SK-N-DZ (cell line): ENCODE measurements at places on chromosomes 16 and 17.

GRCh38 chr16:64693946-64694345, 427.9 kb downstream of the CDH11 start:
- DNase-seq: no peak

- DNase-seq: no peak
These were observed 9.3 kb downstream of the C16orf90 start for GRCh38 chr16:3485821-3486505.

DNA sequence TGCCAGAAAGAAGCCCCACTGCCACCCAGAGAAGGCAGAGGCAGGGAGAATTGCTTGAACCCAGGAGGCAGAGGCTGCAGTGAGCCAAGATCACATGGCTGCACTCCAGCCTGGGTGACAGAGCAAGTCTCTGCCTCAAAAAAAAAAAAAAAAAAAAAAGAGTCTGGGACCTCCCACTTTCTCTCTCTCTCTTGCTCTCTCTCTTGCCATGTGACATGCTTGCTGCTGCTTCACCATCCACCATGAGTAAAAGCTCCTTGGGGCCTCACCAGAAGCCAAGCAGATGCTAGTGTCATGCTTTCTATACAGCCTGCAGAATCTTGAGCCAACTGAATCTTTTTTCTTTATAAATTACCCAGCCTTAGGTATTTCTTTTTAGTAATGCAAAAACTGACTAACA, 21.5 kb upstream of the SRSF1 start:
- no peak for DNase-seq

DNA sequence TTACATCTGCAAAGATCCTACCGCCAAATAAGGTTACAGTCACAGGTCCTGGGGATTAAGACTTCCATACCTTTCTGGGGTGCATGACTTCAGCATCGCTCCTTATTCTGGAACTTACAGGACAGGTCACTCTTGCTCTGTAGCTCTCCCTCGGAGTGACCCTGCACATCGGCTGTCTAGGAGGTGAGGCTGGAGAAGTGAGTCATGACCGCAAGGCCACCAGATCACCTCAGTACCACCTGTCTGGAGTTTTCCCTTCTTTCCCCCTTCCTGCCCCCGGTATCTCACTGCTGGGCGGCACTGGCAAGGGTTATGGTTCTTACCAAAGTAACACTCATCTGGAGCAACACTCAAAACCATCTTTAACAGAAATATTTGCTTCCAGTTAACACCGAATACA, 374.8 kb downstream of the SLC39A11 start:
- no peak for DNase-seq

DNA sequence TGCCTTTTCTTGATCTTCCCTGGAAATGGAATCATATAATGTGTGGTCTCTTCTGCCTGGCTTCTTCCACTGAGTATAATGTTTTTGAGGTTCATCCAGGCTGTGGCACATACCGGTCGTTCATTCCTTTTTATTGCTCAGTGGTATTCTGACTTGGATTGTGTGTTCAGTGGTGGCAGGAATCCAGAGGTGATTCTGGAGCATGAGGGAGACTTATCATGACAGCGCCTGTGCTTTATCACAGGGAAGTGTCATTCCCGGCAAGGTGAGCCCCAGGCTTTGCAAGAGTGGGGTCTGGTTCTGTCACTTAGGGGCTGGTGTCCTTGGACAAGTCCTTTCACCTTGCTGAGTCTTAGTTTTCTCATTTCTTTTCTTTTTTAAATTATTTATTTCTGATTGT, 53.0 kb downstream of the IRX3 start:
- DNase-seq: no peak

DNA sequence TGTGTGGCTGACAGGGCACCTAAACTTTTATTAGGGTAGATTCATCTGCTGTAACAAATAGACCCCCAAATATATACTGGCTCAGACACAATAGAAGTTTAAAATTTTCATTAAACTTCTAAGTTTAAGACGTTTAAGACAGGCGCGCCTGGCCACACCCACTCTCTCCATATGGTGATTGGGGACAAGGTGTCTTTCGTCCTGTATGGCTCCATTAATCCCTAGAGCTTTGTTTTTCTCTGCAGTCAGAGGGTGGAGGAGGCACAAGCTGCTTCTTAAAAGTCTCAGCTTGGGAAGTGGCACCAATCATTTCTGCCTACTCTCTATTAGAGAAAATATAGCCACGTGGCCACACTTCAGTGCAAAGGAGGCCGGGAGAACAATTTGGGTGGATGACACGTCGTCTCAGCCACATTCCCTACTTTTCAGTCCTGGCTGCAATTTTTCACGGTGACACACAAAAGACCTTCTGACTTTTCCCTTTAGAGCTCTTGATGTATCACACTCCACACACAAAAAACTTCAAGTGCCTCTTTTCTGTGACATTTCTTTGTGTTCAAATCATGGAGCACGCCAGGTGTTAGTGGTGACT, 125.5 kb upstream of the CACNG3 start:
- DNase-seq: no peak

DNA sequence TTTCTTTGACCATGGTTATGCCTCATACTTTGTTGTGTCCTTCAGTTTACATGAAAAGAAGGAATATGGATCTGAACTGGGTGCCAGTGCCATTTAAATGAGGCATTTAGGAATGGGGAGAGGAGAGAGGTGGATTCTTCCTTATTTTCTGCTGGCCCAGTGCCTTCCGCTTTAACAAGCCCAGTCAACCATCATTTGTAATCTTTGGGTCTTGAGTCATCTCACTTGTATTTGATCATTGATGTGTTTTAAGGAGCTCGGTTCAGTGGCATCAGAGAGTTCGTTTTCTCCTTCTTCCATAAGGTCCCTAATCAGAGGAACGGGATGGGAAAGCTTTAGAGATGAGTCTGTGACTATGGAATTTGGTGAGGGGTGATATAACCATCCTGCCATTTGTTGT, 334.9 kb downstream of the WWOX start:
- no peak for DNase-seq

- DNase-seq: no peak
These were observed 16.7 kb upstream of the TBX21 start for GRCh38 chr17:47716375-47716774.

DNA sequence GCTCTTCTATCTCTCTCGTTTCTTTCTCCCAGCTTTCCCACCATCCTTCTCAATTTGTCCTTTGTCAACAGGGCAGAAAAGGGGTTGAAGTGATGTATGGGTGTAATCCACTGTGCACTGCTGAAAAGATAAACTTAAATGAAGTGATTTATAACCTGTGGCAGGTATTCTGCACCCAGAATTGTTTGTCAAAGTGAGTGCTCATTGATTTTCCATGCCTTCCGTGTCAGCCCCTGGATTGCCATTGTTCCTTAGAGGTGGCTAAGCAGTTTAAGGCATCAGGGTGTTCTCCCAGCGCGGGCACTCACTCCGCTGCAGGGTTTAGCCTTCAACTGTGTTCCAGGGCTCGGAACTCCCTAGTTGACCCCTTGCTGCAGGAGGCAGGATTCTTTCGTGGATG, 82.9 kb downstream of the PITPNC1 start:
- no peak for DNase-seq

DNA sequence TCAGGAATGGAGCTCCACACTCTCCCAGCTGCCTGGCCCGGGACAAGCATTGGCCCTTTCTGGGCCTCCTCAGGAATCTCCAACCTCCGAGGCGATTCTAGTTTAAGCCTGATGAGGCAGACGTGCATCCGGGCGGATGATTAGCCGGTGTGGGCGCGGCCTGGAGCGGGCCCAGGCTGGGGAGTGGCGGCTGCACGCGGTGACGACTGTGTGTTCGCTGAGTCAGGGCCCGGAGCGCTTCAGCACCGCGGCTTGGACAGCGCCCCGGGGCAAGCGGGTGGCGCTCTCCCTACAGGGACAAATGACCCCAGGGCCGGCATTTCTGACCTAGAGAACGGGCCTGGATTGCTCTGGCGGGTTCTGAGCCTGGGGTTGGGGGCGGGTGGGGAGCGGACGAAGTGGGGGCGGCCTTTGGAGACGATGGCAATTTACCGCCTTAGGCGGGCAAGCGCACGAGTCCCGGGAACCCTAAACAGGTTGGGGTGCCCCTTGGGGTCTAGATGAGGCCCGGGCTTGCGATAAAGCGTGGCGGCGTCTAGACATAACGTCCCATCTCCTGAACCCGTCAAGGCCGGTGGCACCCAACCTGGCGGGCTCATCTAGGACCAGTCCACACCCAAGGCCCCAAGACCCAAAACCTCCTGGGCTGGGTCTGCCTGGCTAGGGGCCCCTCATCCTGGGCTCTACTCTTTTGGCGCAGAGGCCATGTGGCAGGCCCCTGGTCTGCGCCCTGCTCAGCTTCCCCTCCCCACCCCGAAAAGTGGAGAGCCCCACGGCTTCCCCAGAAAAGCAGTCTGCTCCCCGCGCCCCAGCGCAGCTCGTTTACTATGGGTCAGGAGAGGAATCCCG, 22.3 kb upstream of the ZNHIT3 start:
- peak; percentile 18 for DNase-seq

DNA sequence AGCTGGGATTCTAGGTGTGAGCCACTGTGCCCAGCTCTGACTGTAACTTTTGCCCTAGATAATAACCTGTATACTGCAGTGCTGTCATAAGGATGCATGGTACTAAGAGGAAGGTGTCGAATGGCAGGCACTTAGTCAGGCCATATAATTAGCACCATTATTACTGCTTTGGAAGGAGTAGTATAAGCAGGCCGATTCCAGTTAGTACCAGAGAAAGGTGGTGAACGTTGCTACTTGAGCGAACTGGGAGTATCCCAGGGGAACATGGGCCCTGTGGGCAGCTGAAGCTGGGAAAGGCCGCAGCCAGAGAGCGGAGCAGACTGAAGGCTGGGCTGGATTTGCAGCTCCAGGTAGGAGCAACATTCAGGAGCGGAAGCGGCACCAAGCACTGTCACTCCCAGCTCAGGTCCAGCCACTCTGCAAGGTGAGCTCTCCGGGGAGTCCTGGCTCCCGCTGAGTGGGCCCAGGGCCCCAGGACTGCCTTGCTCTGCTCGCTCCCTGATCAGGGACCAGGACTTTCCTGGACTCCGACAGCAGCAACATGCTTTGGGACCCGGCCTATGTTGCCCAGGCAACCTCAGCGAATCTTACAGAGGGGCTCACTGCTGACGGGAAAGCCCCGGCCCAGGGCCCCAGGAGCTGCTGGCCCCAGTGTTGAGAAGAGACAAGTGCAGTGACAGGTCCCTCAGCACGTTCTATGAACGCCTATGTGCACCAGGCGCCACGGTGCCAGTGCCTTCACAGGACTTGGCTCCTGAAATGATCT, 28.6 kb downstream of the C16orf74 start:
- DNase-seq: no peak

DNA sequence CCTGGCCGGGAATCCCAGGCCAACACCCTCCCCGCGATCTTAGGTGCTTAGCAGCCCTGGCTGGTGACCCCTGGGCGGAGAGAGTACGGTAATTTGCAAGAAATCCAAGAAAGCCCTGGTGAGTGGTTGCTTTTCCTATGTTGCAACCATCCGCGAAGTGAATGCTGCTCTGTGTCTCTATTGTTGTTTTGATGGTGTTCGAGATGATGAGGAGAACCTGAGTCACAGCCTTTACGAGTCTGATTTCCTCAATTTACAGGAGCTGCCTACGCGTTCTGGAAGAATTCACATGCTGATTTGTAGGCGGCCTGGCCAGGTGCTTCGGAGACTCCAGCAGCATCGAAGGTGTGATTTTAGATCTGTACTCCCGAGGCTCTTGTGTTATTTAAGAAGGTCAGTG, 63.3 kb downstream of the TMEM235 start:
- no peak for DNase-seq

DNA sequence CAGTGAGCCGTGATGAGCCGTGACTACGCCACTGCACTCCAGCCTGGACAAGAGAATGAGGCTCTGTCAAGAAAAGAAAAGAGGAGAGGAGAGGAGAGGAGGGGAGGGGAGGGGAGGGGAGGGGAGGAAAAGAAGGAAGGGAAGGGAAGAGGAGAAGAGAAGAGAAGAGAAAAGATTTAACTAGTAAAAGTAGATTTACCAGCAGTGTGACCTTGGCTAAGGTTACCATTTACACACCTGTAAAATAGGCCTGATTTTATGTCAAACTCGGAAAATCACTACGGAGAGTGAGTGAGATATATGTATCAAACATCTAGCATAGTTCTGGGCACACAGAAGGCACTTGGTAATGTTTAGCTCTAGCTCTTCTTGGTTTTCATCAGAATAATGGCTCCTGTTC, 109.2 kb downstream of the LYRM1 start:
- DNase-seq: no peak

DNA sequence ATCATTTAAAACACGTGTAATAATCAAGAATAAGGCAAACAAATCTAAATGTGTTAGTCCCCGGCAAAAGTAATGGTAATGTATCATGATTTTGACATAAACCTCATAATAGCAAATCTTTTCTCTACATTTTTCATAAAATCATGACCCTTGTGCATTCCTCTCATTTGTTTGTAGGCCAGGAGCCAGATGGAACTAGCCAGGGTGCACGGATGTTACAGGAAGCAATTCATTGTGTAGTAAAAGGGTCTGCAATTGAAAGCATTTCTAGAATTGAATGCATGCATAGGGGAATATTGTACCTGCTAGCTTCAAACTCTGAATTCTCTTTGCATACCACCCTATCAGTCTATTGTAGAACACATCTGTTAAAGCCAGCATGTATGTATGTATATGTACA, 66.6 kb downstream of the CNTNAP4 start:
- no peak for DNase-seq

DNA sequence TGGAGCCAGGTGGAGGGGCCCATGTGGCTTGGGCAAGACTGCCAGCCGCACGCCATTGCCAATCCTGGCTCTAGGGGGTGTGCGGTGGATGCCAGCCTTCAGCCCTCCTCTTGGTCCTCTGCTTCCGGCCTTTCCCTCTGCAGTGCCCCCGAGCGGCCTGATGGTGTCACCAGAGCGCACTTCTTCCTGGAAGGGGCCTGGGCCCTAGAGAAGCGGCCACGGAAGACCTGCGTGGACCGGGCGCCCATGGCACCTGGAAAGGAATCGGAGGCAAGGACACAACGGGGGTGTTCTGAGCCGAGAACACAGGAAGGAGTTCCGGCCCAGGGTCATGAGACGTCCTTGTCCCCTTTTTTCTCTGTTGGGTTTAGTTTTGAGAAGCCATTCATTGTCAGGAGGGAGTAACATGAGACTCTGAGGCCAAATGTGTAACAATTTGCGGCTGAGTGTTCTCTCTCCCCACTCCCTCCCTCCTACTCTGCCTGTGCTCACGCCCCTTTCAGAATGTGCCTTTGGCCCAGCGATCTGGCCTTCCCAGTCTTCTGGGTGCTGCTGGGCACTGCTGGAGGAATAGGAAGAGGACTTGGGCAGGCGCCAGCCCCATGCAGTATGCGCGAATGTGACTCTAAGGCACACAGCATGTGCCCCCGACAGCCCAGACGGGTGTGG, 92.8 kb downstream of the IRX3 start:
- peak; percentile 79 for DNase-seq

- DNase-seq: no peak
These were observed 210.4 kb upstream of the CHMP6 start for GRCh38 chr17:80781211-80781610.

DNA sequence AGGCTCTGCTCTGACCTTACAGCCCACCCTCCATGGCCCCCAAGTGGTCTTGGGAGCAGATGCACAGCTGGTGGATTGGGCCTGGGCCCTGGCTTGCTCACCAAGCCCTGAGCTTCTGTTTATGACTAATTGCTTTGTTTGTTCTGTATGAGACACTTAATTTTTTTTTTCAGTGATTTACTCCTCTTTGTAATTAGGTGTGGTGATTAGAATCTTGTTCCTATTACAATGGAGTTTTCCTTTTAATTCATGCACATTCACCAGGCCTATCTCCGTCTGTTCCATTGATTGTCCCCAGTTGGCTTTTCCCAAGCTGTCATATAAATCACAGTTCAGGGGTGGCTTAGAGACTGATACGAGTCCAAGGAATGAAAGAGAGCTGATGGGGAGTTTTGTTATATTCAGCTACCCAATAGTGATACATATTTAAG, 242.3 kb downstream of the CCDC182 start:
- DNase-seq: no peak

- peak; percentile 82 for DNase-seq
These were observed at the start of gene RAB34 for GRCh38 chr17:28717578-28718332. Gene RAB34, minus strand, starts transcription at chr17:28717868. Its CDS starts 602 bp downstream, at chr17:28717266.
